Stimulated activated CD4-positive, alpha-beta T cell treated with anti-CD3 and anti-CD28 coated beads, Interleukin-15, amount 100 ng/mL, for 1 hour (primary cell): ENCODE measurements at places on chromosomes 16 and 17.

- DNase-seq = no peak
Measured at GRCh38 chr17:19292377-19292711, 55.2 kb downstream of the EPN2 start.

GRCh38 chr17:42704837-42705494 lies 22.6 kb downstream of the CNTNAP1 start:
- no peak for DNase-seq

- no peak for DNase-seq
Measured at GRCh38 chr17:49573510-49574322, 2.0 kb upstream of the NXPH3 start.

DNA sequence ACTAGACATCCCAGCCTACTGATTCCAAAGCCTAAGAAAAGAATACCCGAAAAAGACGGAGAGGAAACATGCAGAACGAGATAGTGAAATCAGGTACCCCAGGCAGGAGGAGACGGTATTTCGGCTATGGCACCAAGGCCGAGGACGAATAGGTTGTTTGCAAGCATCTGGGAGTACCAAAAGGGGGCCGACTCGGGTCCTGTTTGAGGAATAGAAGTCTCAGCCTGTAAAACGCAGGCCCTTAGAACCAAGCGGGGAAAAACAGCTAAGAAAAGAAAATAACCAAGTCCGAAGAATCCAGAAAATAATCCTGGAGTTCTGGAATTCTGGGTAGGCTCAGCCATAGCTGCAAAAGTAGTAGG lies 537 bp downstream of the SLC35B1 start:
- no peak for DNase-seq

- no peak for DNase-seq
Measured at GRCh38 chr16:54210452-54211125, 76.0 kb downstream of the IRX3 start.

GRCh38 chr17:5794385-5794784 lies 210.1 kb upstream of the NLRP1 start:
- no peak for DNase-seq

DNA sequence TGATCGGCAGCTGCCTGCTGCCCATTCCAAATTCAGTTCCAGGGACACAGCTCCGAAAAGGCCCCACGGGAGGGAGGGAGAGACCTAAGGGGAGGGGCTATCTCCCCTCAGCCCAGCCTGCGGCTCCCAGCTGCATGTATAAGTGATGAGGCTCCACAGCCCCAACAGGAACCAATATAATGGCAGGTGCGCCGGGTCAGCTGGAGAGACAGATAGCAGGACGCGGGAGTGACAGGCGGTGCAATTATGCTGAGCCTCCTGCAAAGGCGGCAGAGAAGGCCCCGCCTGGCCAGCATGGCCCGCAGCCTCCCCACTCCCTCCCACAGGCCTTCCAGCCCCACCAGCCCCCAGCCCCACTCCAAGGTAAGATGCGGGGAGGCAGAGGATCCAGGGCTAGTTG lies 8.1 kb upstream of the C1QL1 start:
- no peak for DNase-seq

DNA sequence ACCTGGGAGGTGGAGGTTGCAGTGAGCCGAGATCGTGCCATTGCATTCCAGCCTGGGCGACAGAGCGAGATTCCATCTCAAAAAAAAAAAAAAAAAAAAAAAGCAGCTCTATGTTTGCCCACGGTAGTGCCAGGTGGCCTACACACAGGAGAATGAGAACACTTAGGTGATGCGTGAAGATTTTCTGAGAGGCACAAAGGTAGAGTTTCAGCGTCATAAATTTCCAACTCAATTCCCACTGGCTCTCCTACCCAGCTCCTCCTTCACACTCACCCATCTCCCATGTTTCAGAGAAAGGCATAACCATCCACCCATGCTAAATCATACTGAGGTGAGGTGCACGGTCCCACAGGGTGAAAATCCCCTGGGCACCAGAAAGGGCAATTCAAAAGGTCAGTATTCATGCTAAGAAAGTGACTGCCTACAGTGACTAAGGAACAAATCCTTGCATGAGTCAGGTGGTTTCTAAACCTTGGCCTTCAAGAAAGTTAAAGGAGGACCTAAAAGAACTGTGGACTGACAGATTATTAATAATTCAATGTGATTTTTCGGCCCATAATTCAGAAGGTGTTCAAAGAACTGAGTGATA lies 4.8 kb downstream of the DCAKD start:
- DNase-seq = no peak

DNA sequence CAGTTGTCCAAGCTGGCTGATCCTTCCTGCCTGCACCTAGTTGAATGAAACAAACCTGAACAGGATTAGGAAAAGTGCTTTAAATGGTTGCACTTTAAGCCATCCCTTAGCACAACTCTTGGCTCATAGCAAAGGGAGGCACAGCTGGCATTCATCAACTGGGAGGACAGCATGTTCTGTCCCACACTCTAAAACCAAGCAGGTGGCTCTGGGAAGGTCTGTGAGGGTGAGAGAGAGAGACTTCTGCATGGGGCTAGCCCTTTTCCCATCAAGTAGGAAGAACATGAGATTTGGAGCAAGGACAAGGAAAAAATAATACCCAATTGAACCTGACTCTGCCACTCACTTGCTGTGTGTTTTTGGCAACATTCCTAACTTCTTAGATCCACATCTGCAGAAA lies 140.9 kb upstream of the CCL2 start:
- no peak for DNase-seq

DNA sequence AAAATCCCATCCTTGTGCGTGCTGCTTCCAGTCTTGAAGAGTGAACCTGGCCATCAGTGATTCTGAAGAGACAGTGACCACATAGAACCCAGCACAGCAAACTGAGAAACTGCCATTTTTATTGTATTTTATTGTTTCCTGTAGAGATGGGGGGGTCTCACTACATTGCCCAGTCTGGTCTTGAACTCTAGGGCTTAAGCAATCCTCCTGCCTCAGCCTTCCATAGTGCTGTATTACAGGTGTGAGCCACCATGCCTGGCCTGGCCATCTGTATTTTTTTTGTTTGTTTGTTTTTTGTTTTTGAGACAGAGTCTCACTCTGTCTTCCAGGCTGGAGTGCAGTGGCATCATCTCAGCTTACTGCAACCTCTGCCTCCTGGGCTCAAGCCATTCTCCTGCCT lies 13.9 kb downstream of the CENPV start:
- no peak for DNase-seq

DNA sequence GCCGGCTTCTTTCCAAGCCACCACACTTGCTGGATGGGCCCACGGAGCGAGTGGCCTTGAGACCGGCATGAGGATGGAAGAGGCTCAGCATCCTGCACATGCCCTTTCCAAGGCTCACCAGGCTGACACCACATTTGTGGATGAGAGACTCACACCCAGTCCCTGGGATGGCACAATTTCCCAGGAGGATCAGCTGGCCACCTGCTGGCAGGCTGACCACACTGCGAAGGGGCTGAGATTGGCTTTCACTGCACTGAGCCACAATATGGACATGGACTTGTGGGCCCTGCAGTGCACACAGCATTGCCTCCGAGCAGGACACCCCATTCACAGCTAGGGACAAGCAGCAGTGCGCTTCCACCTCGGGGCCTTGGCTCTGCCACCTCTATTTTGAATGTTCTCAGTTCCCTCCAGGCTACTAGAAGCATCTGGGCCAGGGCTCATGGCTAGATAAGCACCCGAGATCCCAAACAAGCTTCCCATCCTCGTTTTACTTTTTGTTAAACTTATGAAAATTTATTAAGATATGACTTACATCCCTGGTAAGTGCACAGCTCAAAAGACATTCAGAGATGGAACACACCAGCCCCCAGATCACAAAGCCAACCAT lies 25.3 kb upstream of the KSR1 start:
- DNase-seq = no peak

GRCh38 chr16:81841722-81842121 lies 62.6 kb downstream of the PLCG2 start:
- DNase-seq = no peak

DNA sequence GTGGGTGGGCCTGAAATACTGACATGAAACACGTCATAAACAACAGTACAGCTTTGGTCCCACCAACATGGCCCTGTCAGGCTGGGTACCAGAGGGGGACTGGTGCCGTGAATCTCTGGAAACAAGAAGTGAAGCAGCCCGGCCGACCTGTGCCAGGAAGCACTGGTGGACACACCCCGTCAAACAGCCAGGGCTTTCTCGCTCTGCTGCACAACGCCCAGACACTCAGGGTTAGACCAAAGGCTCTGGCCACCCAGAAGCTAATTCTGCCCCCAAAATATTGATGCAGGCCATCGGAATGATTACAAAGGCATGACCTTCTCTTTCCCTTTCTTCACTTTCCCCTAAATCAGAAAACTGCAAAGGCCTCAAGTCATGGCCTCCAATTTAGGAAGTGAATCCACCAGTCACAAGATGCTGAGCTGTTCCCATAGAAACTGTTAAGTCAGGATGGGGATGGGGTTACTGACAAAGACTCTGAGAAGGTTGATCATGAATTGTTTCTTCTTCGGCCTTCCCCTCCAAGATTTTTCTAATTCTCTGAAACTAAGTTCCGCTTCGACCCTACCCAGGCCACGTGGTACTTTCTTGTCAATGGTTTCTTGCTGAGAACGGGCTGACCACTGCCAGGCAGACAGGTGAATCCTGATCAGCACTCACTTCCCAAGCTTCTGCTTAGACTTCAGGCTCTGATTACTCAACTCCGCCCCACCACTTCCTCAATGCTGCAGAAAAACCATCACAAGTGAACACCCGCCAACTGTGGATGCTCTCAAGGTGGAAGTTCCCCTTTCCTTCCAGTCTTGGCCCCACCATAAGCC lies 6.7 kb downstream of the PITPNA start:
- no peak for DNase-seq

- DNase-seq = no peak
Measured at GRCh38 chr17:7041607-7042500, 2.0 kb downstream of the SLC16A11 start.

DNA sequence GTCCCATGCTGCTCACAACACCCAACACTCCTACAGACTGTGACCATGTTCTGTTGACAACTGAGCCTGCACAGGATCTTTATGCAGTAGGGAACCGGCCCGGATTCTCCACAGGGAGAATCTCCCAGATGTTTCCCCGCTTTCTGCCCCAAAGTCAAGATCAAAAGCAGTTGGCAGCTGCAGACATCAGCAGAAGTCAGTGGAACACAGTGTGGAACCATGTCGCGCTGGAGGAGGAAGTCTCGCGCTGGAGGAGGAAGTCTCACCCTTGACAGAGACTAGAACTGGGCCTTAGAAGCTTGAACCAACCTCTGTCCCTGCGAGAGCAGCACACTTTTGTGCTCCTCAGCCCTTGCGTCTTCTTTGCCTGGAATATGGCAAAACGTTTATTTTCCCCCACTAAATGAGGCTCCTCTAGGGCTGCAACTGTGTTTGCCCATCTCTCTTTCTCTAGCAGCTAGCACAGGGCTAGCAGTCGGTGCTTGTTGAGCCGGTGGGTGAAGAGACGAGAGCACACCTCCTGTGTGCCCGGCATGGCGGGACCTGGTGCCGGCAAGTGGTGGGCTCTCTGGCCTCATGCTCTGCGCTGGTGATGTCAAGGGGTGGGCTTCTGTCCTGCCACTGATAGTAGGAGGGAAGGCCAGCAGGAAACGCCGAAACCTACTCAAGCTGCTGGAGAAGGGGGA lies 2.1 kb upstream of the MRC2 start:
- no peak for DNase-seq

- DNase-seq = peak; percentile 19
Measured at GRCh38 chr17:60139438-60140285, 10.1 kb upstream of the CA4 start.

GRCh38 chr16:76931186-76931585 lies 259.8 kb upstream of the MON1B start:
- no peak for DNase-seq

- no peak for DNase-seq
Measured at GRCh38 chr17:63595132-63595531, 5.6 kb upstream of the TACO1 start.

GRCh38 chr16:59121411-59122261 lies 387.5 kb upstream of the GOT2 start:
- DNase-seq = no peak

- DNase-seq = no peak
Measured at GRCh38 chr17:73132085-73132492, 32.7 kb upstream of the SSTR2 start.

DNA sequence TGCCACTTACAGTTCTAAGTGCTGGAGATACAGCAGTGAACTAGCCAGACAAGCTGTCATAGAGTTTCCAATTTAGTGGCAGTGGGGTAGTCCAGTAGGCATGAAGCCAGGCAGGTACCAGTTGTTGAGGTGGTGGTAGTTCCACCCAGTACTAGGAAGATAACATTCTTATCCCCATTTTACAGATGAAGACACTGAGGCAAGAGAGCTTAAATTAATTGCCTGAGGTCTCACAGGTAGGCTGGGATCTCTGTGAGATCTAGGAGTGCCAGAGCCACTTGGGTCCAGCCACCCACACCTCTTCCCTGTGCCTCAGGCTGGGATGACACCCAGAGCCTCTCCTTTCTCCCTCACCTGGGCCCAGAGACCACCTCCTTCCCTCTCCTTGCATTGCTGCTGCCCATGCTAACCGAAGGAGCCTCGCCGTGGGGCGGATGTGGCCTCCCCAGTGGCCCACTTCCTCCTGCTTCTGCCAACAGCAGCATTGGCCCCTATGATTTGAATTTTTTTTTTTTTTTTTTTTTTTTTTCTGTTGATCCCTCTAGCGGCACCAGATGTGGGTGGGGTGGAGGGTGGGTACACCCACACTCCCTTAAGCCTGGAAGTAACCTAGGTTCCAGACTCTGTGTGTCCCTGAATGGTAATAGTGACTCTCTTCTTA lies 114.0 kb downstream of the PRKCB start:
- DNase-seq = peak; percentile 34

GRCh38 chr16:83031524-83031923 lies 404.8 kb downstream of the CDH13 start:
- no peak for DNase-seq

- no peak for DNase-seq
Measured at GRCh38 chr16:86949116-86949515, 368.1 kb downstream of the C16orf95 start.

DNA sequence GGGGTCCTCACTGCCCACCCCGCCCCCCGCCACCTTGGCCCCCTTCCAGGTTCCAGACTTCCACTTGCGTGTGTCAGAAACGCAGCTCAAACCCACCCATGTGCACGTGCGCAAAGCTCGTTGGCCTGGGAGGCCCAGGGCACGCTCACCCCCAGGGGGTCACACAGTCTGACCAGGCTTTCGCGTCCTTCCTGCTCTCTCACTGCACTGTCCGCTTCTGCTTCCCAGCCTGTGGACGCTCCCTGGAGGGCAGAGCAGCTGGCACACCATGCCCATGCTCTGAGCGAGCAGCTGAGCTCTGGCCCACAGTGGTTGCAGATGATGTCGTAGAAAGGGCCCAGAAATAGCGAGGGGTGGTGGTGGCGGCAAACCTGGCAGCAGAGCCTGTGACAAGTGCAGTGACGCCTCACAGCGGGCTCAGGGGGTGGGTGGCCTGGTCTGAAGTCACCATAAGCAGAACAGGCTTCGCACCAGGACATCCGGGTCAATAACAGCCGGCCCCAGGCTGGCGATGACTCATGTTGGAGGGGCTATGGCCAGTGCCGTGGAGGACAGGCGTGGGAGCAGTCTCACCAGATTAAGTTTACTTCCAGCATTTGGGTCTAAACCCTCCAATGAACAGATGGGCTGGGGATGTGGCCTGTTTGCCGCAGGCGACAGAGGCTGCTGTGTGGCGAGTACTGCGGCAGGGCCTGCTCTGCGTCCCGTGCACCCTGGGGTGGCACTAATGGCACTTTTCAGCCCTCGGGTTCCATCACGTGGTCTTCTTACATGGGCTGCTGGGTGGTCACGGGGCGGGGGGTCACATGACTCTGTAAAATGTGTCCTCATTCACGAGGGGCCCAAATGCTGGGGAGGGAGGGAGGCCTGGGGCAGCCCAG lies 49.0 kb downstream of the NT5M start:
- no peak for DNase-seq
